ENCODE measurements at places on chromosomes 12 and 14. TPM values are rescaled to one million over a fixed set of nuclear protein-coding genes. Genes with fewer than 3 reads are reported as not detected.

The SMCO2 gene
- total RNA-seq, result 1.7 TPM

The PRIMA1 gene
- not detected for total RNA-seq

DNA sequence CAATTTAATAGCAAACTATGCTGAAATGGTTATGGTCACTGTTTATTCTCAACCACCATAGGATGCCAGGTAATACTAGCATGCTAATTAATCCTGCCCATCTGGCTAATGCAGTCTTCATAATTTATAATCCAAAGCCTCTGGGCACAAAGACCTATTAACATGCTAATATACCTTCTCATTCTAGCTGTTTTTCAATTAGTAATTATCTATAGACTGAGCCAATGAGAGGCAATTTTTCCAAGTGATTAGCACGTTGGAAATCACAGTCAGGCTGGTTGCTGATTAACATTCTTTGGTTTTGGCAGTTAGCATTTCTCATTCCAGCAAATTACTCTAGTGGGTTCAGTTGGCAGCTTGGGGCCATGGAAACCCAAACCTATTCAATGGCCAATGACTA lies 357.2 kb downstream of the SEC23A start:
- no peaks in the 10 kb centered on the region for H3K4me1 ChIP-seq
- H3K27ac ChIP-seq, result no peak overlapping the region
- DNase-seq, result no peak
- H3K27me3 ChIP-seq, result peaks cover 22% of the 10 kb centered on the region

DNA sequence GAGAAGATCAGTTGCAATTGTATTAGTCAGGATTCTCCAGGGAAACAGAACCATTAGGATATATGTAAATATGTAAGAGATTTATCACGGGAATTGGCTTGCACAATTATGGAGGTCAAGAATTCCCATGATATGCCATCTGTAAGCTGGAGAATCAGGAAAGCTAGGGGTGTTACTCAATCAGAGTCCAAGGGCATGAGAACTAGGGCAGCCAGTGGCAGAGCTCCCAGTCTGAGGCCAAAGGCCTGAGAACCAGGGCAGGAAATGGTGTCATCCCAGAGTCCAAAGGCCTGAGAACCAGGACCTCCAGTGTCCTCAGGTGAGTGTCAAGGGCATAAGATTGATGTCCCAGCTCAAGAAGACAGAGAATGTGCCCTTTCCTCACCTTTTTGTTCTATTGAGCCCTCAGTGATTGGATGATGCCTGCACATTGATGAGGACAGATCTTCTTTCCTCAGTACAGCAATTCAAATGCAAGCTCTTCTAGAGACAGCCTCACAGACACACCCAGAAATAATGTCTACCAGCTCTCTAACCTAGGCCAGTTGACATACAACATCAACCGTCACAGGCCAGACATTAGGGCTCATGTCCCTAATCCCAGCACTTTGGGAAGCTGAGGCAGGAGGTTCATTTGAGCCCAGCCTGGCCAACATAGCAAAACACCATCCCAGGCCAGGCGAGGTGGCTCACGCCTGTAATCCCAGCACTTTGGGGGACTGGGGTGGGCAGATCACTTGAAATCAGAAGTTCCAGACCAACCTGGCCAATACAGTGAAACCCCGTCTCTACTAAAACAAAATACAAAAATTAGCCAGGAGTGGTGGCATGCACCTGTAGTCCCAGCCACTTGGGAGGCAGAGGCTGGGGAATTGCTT lies 34.9 kb upstream of the ZNF740 start:
- H3K36me3 ChIP-seq, result no peaks in the 10 kb centered on the region
- DNase-seq, result no peak
- H3K27me3 ChIP-seq, result no peaks in the 10 kb centered on the region
- no peaks in the 10 kb centered on the region for H3K4me1 ChIP-seq
- no peak overlapping the region for H3K27ac ChIP-seq

DNA sequence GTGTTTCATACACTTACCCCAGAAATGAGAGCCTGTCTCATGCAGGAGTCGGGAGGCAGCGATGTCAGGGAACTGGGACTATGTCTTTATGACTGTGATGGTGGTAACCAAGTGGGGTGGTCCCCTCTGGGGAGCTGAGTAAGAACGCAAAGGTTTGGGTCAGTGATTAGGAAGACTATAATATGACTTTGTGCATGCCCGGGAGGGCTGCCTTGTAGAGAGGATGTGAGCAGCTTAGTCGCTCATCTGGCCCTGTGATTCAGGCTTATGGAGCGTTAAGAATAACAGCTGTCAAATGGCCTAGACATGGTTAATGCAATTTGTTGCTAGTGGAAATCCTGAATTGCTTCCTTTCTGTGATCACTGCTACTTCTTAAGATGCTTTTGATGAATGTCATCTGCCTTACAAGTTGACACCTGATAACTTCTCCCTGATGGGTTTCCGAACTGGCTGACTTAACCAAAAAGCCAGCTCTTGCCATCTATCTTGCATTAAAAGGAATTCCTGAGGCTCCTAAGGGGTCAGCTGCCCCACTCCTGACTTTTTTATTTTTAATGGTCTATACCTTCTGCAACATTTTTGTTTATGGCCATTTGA lies 35.4 kb upstream of the AACS start:
- DNase-seq, result no peak
- no peak overlapping the region for H3K27ac ChIP-seq
- no peaks in the 10 kb centered on the region for H3K4me1 ChIP-seq

- DNase-seq, result no peak
- H3K4me3 ChIP-seq, result no peak overlapping the region
- no peaks in the 10 kb centered on the region for H3K27me3 ChIP-seq
- H3K27ac ChIP-seq, result no peak overlapping the region
- no peaks in the 10 kb centered on the region for H3K36me3 ChIP-seq
Measured at GRCh38 chr12:23008623-23009022, 383.7 kb downstream of the ETNK1 start.
